ENCODE measurements at places on chromosomes 7 and 10. TPM values are rescaled to one million over a fixed set of nuclear protein-coding genes. Genes with fewer than 3 reads are reported as not detected.

GRCh38 chr10:3811291-3811870 lies 26.4 kb upstream of the KLF6 start:
- DNase-seq, result no peak

- no peak for DNase-seq
Measured at GRCh38 chr7:97118306-97118917, 914 bp downstream of the SDHAF3 start.

DNA sequence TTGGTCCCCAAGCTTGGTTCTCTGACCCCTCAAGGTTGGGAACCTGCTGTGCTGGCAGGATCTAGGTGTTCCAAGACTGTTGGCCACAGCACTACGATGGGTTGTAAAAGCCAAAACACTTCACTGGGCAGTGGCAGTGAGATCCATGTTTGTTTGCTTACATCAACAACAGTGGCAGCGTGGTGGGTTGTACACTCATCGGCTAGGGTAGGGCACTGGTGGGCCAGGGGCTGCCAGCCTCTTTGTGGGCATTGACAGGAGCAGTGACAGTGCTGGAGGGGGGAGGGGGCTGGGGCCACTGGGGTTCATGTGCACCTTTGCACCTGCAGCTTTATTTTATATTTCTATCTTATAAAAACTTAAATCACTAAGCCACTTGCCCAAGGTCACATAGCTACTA lies 126.7 kb upstream of the ZWINT start:
- no peak for DNase-seq

DNA sequence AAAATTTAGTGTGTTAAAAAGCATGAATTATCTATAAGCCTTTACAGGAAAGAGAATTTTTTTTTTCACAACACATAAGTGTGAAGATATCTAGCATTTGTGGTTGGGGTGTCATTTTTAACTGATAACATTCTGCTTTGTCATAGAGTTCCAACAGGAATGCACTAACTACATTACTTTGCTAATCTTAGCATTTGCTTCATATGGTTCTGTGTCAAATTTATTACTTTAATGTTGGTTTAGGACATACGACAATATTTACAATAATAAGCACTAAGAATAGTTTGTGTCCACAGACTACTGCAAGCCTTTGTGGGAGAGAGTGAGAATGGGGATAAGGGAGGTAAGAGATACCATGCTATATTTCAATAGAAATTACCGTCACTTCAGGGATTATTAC lies 40.6 kb upstream of the MAGI2 start:
- DNase-seq, result no peak

GTF2IRD1 gene
- polyA plus RNA-seq, result 46.9 TPM

OR2A1 gene
- 0.03 TPM for polyA plus RNA-seq

GRCh38 chr10:17412323-17412722 lies 42.1 kb downstream of the ST8SIA6 start:
- no peak for DNase-seq

DNA sequence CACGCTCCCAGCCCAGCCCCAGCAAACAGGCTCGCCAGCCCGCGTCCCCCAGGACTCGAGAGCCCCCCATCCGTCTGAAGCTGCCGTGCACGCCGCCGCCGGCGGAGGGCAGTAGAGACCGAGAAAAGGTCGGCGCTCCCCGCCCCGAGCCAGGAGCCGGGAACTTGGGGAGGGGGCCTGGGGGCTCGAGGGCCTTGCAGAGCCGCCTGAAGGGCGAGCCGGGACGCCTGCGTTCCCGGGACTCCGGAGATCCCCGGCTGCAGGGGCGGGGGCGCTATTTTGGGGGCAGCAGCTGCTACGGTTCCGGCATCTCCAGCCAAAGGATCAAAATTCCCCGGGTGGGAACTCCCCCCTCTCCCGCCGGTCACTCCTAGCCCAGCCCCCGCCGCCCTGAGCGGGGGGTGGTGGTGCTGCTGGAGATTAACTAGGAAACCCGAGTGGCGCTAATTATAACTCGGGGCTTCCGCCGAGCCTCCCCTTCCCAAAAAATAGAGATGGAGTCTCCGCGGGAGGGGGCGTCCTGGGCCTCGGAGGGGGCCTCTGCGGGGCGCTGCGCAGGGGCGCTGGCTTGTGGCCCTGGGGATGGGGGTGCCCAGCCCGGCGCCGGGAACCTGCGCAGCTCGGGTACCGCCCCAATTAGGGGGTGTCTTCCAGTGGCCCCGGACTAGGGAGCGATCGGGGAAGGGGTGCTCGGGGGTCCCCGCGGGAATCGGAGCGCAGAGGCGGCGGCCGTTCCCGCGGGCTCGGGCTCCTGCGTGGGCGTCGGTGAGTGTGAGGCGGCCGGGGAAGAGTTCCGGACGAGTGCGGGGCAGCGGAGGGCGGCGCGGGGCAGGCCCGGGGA lies 608 bp downstream of the ACHE start:
- peak; percentile 64 for DNase-seq

- DNase-seq, result no peak
Measured at GRCh38 chr7:155224116-155224811, 73.4 kb upstream of the INSIG1 start.

FEZF1 gene
- polyA plus RNA-seq, result not detected

TWNK gene
- polyA plus RNA-seq, result 14.7 TPM

UTF1 gene
- not detected for polyA plus RNA-seq

DNA sequence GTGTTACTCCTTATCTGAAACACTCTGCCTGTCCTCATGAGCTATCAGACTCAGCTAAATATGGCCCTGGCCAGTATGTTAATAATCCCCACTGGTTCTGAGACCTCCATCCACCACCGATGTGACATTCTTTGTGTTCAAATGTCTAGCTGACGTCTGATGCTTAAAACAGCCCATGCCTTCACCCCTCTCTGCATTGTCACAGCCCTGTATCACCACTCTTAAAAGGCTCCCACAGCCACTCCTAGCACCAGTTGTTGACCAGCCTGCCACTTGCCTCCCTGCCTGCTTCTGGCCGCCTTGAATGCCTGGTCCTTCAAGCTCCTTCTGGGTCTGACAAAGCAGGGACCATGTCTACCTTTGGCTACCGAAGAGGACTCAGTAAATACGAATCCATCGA lies at the start of gene LMOD2:
LMOD2 (plus strand) TSS at position 253 of the 400 bp plus-strand sequence; CDS start at position 351, 98 bp downstream.
- peak; percentile 41 for DNase-seq

DNA sequence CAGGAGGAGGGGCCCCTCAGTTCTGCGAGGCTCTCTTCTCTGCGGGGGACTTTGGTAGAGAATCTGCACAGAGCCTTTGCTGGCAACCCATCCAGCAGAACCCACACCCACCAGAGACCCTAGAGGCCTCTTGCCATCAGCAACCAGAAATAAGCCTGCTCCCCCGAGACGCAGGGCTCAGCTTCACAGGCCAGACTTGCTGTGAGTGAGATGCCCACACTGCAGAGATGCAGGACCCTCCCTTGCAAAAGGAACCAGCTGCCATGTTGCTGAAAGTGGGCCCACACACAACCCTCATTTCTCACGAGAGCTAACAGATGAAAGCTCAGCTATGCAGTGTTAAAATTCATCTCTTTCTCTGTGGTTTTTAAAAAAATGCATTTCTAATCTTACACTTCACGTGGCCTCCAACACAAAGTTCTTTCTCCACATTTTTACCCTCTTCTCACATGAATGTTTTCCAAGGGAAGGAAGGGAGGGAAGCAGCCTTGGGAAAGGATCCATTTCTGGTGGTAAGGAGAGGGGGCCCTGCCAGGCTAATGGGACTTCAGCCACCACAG lies 171.6 kb downstream of the CCDC3 start:
- no peak for DNase-seq

NAT16 gene
- polyA plus RNA-seq, result 0.01 TPM

LRRC4 gene
- 1.2 TPM for polyA plus RNA-seq

- DNase-seq, result no peak
Measured at GRCh38 chr10:131896403-131896802, 4.4 kb upstream of the PPP2R2D start.

ACTA2 gene
- 73.1 TPM for polyA plus RNA-seq

LIPJ gene
- 0.06 TPM for polyA plus RNA-seq

- DNase-seq, result peak; percentile 49
Measured at GRCh38 chr10:30583778-30584415, 45.7 kb downstream of the LYZL2 start.

HSPA12A gene
- polyA plus RNA-seq, result 6.9 TPM

- DNase-seq, result no peak
Measured at GRCh38 chr10:118518095-118518494, 77.4 kb downstream of the PRLHR start.

DNA sequence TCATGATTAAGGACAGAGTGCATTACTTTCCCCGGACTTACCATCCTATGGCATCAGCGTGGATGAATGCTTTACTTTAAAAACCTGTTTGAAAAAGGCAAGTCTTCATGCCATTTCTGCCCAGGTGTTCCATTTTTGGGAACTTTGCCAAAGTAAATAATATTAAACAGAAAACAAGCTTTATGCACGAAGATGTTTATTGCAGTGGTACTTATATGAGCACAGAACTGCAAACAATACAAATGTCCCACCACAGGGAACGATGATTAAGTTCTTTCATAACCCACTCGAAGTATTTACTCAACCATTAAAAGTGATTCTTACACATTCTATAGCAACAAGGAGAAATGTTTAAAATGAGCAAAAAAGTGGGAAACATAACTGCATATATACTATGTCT lies 109.7 kb upstream of the GDF10 start:
- no peak for DNase-seq

TMEM229A gene
- 0.03 TPM for polyA plus RNA-seq

- no peak for DNase-seq
Measured at GRCh38 chr7:128385988-128386925, 23.5 kb downstream of the IMPDH1 start.
